ENCODE measurements at places on chromosomes 12 and 14.

- DNase-seq = no peak
Measured at GRCh38 chr14:33165144-33165925, 226.7 kb downstream of the NPAS3 start.

DNA sequence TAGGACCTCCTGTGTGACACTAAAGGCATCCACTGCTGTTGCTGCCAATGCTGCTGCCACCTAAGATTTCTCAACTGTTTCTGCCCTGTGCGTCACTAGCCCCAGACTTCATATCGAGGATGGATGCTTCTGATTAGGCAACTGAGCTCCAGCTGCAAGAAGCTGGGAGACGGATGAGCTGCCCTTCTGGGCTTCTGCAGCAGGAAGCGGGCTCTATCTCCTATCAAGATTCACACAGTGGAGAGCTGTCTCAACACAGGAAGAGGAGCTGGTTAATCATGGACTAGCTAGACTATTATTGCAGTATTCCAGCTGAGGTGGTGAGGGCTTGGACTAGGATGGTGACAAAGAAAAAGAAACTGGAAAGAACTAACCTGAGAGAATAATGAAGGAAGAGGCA lies 59.2 kb upstream of the PELI2 start:
- no peak for DNase-seq

GRCh38 chr12:70644861-70645260 lies 7.6 kb upstream of the PTPRB start:
- no peak for DNase-seq

GRCh38 chr14:35594616-35595015 lies 60.7 kb downstream of the INSM2 start:
- no peak for DNase-seq

Measured in fibroblast of mammary gland (primary cell).